ENCODE measurements at places on chromosomes 16 and 17. TPM values are rescaled to one million over a fixed set of nuclear protein-coding genes. Genes with fewer than 3 reads are reported as not detected.

The IL21R gene
- total RNA-seq: 0.53 TPM

The KIFC3 gene
- 22.7 TPM for total RNA-seq

The ICAM2 gene
- total RNA-seq: 29.0 TPM

The TRAF4 gene
- 14.7 TPM for total RNA-seq

The ZFPM1 gene
- total RNA-seq: 2.7 TPM

The HDAC5 gene
- total RNA-seq: 26.9 TPM

The NAGS gene
- total RNA-seq: 0.90 TPM

The SCIMP gene
- total RNA-seq: 0.42 TPM

Measured in urinary bladder (tissue), 4 donors.